Fibroblast of mammary gland (primary cell): ENCODE measurements at places on chromosomes 7 and 10.

GRCh38 chr10:1089017-1089689, 33.0 kb downstream of the WDR37 start:
- DNase-seq: no peak

- DNase-seq: no peak
Observed at GRCh38 chr7:29230871-29231345, 36.3 kb downstream of the CHN2 start.

- peak; percentile 39 for DNase-seq
Observed at GRCh38 chr7:79308192-79308591, 145.3 kb downstream of the MAGI2 start.

- DNase-seq: no peak
Observed at GRCh38 chr10:48811461-48811860, 126.8 kb downstream of the WDFY4 start.

DNA sequence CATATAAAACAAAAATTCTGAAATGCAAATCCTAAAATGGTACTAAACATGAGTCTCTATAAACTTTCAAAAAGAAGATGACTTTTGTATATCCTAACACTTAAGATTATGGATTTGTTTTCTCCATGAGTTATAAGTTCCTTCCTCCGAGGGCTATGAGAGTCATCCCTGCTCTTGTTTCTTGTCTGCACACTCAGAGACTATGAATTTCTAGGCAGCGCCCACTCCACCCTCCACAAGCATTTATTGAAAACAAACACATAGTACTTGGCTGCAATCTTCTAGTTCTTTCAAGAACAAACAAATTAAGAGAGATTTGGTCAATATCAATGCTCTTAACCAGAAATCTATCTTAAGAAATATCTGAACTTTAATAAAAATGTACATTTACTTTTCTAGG, 211.7 kb downstream of the DKK1 start:
- DNase-seq: peak; percentile 56

DNA sequence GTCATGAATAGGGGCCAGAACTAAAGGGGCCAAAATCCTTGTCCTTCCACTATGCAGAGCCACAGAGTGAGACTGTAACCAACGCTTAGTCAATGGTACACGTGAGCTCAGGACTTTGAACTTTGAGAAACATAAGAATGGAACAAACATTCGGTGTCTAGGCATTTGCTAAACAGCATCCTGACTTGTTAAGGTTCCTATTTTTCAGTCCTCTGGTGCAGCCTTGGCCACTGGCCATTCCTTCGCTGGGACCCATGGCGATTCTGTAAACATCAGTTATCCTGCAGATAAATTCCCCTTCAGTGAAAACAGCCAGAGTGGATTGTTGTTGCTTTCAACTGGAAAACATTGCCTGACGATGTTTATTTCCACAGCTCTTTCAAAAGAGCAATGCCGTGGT, 266.8 kb downstream of the SORCS1 start:
- DNase-seq: no peak

DNA sequence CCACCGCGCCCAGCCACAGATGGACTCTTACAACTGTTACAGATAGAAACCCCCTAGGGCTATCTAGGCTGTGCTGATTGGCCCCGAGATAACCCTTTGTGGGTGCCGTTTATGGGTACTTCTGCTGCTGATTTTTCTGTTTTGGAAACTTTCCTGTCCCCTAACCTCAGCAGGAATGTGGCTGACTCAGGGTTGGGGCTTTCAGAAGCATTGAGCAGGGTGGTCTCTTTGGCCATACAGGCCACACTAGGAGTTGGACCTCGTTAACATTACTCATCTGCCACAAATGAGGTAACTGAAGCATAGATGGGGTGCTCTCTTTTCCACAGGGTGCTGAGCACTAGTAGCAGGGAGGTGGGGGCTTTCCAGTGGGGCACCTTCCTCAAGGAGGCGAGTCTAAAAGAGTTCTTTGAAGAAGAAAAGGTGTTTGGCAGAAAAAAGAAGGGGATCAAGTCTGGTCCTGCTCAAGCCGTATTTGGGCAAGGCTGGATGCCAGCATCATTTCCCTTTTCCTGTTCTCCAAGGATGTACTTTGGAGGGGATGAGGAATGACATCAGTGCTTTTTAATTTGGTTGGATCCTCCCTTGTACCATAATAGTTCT, 6.4 kb downstream of the ZSCAN25 start:
- DNase-seq: no peak
